ENCODE measurements at places on chromosomes 16 and 17. TPM values are rescaled to one million over a fixed set of nuclear protein-coding genes. Genes with fewer than 3 reads are reported as not detected.

- H3K36me3 ChIP-seq = no peaks in the 10 kb centered on the region
- H3K4me3 ChIP-seq = no peak overlapping the region
- peaks cover 11% of the 10 kb centered on the region for H3K4me1 ChIP-seq
- DNase-seq = no peak
These were observed 34.8 kb downstream of the SOST start for GRCh38 chr17:43723697-43724359.

DNA sequence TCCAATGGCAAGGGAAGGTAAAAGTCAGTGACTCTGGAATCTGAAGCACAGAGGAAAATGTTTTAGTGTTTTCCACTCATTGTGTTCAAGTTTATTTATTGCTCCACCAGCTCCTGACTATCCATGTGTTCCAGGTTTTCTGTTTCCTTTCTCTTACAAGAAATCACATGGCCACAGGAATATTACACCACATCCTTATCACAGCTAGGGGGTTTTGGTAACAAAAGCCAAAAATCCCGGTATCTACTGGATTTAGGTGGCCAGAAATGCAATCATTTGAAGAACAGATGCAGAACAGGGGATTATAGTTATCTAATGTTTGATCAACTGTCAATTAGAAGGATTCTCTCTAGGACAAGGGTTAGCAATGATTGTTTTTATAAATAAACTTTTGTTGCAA, 47.9 kb downstream of the STH start:
- H3K27ac ChIP-seq = no peak overlapping the region
- DNase-seq = no peak
- H3K4me3 ChIP-seq = no peak overlapping the region
- H3K36me3 ChIP-seq = peaks cover 91% of the 10 kb centered on the region
- peaks cover 18% of the 10 kb centered on the region for H3K4me1 ChIP-seq

GRCh38 chr16:21203155-21203797, 8.1 kb downstream of the ZP2 start:
- no peaks in the 10 kb centered on the region for H3K4me1 ChIP-seq
- peaks cover 25% of the 10 kb centered on the region for H3K27me3 ChIP-seq
- no peak overlapping the region for H3K27ac ChIP-seq

DNA sequence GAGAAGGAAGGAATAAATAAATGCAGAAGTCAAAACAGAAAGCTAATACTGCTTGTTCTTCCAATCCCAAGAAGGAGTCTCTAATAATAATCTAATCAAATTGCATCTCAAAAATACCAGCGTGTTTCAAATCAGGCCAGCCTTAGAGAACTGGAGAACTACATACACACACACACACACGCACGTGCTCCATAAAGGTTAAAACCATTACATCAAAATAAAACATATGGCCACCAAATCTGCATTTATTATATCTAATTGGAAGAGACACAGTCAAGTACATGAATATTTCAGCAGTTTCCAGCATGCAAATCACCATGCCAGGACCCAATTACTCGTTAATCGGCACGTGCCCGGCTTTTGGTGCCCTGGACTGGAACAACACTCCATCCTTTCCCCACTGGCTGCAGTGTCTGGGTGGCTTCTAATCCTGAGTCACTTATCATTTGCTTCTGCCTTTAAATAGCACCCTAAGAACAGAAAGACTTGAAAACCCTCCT, 20.4 kb upstream of the KDM8 start:
- no peak for DNase-seq
- H3K27ac ChIP-seq = no peak overlapping the region
- H3K27me3 ChIP-seq = no peaks in the 10 kb centered on the region
- H3K36me3 ChIP-seq = no peaks in the 10 kb centered on the region

GRCh38 chr17:75565066-75565465, 22.5 kb upstream of the MYO15B start:
- no peak overlapping the region for H3K27ac ChIP-seq
- no peaks in the 10 kb centered on the region for H3K4me1 ChIP-seq
- no peaks in the 10 kb centered on the region for H3K27me3 ChIP-seq

DNA sequence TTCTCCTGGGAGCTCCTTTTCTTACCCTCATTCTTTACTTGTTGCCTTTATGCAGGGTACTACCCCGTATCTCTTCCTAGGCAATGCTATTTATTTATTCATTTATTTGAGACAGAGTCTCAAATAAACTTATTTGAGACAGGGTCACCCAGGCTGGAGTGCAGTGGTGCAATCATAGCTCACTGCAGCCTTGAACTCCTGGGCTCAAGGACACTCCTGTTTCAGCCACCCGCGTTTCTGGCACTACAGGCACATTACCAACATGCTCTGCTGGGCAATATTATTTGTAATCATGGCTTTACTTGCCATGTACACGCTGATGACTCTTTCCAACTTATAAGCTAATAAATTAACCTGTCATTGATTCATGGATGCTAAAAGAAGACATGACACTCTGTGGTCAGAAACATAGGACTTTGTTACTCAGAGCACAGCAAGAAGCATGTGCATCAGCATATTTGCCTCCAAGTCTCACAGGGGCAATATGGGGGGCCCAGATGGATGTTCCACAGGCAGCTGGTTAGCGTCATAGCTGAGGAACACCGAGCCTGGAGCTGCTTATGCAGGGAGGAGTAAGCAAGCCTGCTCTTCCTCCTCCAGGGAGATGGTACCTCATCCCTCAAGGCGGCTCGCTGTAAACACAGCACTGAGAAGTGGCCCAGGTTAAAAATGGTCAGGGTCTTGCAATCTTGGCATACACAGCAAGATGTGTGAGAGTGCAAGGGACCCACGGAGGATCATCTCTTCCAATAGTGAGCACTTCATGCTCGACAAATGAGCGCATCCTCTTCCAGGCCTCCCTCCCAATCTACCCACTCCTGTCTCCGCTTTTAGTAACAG, 4.2 kb upstream of the LRRC75A start:
- H3K27ac ChIP-seq = no peak overlapping the region
- H3K4me3 ChIP-seq = no peak overlapping the region
- DNase-seq = no peak
- no peaks in the 10 kb centered on the region for H3K36me3 ChIP-seq

GRCh38 chr16:83019963-83020362, 393.2 kb downstream of the CDH13 start:
- H3K4me1 ChIP-seq = no peaks in the 10 kb centered on the region
- no peak overlapping the region for H3K4me3 ChIP-seq
- DNase-seq = no peak

DNA sequence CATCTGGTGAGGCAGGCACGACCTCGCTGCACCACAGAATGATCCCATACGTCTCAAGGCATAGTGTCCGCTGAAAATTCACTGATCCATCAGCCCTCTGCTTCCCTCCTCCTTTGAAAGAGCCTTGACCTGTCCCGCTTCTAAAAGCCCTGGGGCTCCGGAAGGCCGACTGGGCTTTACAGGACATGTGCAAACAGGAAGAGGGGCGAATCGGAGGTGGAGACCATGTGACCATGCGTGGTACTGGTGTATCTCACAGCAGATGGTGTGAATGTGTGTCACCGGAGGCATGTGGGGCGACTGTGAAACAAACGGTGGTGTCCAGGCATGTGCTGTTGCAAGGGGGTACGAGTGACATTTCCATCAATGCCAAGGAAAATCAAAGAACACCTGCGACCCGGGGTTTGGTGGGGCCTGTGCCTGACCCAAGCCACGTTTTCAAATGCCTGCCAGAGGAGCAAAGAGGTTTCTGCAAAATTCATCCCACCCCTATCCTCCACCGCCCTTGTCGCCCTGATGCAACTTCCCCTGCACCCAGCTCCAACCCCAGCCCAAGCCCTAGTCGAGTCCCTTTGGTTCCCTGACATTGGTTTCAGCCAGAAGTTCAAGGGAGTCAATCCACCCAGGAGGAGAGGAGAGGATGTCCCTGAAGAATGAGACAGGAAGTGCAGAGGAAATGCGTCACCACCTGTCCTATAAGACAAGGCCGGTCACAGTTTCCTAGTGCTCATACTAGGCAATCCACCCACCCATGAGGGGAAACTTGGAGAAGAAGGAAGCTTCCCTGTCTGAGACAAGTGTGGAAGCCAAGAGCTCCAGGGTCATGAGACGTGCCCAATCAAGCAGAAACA, 5.9 kb upstream of the KCNJ18 start:
- no peaks in the 10 kb centered on the region for H3K36me3 ChIP-seq
- H3K27ac ChIP-seq = no peak overlapping the region
- H3K27me3 ChIP-seq = no peaks in the 10 kb centered on the region
- DNase-seq = no peak

- no peak overlapping the region for H3K27ac ChIP-seq
- no peak overlapping the region for H3K4me3 ChIP-seq
- no peaks in the 10 kb centered on the region for H3K27me3 ChIP-seq
These were observed 193.5 kb upstream of the KIF2B start for GRCh38 chr17:53629188-53629587.

- no peak for DNase-seq
- H3K36me3 ChIP-seq = peaks cover 3% of the 10 kb centered on the region
- no peaks in the 10 kb centered on the region for H3K27me3 ChIP-seq
- H3K4me1 ChIP-seq = peaks cover 20% of the 10 kb centered on the region
- no peak overlapping the region for H3K27ac ChIP-seq
These were observed 21.3 kb upstream of the PIK3R6 start for GRCh38 chr17:8888704-8889302.

DNA sequence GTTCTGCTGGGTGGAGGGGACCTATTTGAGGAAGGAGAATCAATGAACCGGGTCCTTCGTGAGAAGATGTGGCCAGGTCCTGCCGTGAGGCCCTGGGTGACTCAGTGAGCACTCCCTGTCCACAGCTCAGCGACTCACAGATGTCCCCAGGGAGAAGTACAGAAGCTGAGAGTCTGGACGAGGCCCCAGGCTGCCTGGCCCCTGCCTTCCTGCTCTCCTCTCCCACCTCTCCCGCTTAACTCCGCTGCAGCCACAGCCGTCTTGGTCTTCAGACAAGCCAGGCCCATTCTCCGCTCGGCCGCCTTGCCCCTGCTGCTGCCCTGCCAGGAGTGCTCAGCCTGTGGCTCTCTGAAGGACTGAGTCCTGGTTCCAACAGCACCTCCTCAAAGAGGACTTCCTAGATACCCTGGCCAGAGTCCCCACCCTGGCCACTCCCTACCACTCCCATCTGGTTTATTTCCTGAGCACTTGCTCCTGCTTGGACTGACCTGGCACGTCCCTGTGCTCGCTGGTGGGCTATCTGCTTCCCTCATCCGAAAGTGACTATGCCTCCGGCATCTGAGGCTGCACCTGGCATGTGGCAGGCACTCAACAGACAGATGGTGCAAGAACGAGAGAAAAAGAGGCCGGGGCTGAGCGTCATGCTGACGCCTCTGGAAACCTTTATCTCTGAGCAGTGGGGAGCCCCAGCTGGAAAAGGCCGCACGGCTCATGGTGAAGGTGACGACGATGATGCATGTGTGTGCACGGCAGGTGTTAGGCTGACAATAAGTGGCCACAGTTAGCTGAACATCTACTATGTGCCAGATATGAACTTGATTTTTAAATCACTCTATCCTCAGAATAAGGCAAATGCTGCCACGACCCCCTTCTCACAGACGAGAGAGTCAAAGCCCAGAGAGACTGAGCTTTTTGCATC, 9.2 kb upstream of the TNFRSF13B start:
- no peaks in the 10 kb centered on the region for H3K27me3 ChIP-seq
- no peak overlapping the region for H3K27ac ChIP-seq
- no peak for DNase-seq
- H3K4me1 ChIP-seq = no peaks in the 10 kb centered on the region

- no peak for DNase-seq
- no peak overlapping the region for H3K4me3 ChIP-seq
- no peak overlapping the region for H3K27ac ChIP-seq
- no peaks in the 10 kb centered on the region for H3K27me3 ChIP-seq
- no peaks in the 10 kb centered on the region for H3K36me3 ChIP-seq
- no peaks in the 10 kb centered on the region for H3K4me1 ChIP-seq
These were observed 210.0 kb downstream of the C16orf95 start for GRCh38 chr16:87107201-87107600.

- H3K4me1 ChIP-seq = peaks cover 79% of the 10 kb centered on the region
- peak overlapping the region; percentile 37 for H3K27ac ChIP-seq
- no peaks in the 10 kb centered on the region for H3K27me3 ChIP-seq
- no peak for DNase-seq
- peaks cover 16% of the 10 kb centered on the region for H3K36me3 ChIP-seq
These were observed 240.6 kb downstream of the PRKCA start for GRCh38 chr17:66542967-66543520.

- DNase-seq = no peak
- no peak overlapping the region for H3K27ac ChIP-seq
- H3K27me3 ChIP-seq = peaks cover 3% of the 10 kb centered on the region
- H3K4me3 ChIP-seq = peak overlapping the region; percentile 66
- H3K36me3 ChIP-seq = peaks cover 7% of the 10 kb centered on the region
These were observed 16.1 kb downstream of the PLK1 start for GRCh38 chr16:23694644-23695373.

GRCh38 chr17:76725580-76726230, 701 bp downstream of the JMJD6 start:
- peak overlapping the region; percentile 97 for H3K4me3 ChIP-seq
- peaks cover 72% of the 10 kb centered on the region for H3K36me3 ChIP-seq
- peaks cover 78% of the 10 kb centered on the region for H3K4me1 ChIP-seq
- no peaks in the 10 kb centered on the region for H3K27me3 ChIP-seq
- DNase-seq = peak; percentile 74
- H3K27ac ChIP-seq = peak overlapping the region; percentile 95

The TBC1D16 gene
- polyA plus RNA-seq = 0.48 TPM

The ARHGAP44 gene
- not detected for polyA plus RNA-seq

The RTN4RL1 gene
- polyA plus RNA-seq = 0.44 TPM

The WFIKKN2 gene
- not detected for polyA plus RNA-seq

The PERCC1 gene
- not detected for polyA plus RNA-seq

The SEZ6L2 gene
- polyA plus RNA-seq = not detected

The GIT1 gene
- polyA plus RNA-seq = 6.7 TPM

The SOX8 gene
- 5.1 TPM for polyA plus RNA-seq

The INO80E gene
- polyA plus RNA-seq = 8.9 TPM

The KRTAP17-1 gene
- polyA plus RNA-seq = not detected
